Sigmoid colon (tissue), 7 donors: ENCODE measurements at places on chromosomes 4 and X. TPM values are rescaled to one million over a fixed set of nuclear protein-coding genes. Genes with fewer than 3 reads are reported as not detected.
A peak's percentile ranks its signal among the peaks of the same experiment; 100 is the strongest.

Gene EREG
- total RNA-seq = 5.8 TPM

Gene TBC1D25
- total RNA-seq = 10.4 TPM

Gene PDZD4
- 16.6 TPM for total RNA-seq

Gene RASGEF1B
- 5.0 TPM for total RNA-seq

Gene FGB
- not detected for total RNA-seq

Gene DCAF8L2
- total RNA-seq = not detected

Gene F11
- not detected for total RNA-seq

Gene TMEM185A
- total RNA-seq = 18.3 TPM

Gene AMTN
- not detected for total RNA-seq

DNA sequence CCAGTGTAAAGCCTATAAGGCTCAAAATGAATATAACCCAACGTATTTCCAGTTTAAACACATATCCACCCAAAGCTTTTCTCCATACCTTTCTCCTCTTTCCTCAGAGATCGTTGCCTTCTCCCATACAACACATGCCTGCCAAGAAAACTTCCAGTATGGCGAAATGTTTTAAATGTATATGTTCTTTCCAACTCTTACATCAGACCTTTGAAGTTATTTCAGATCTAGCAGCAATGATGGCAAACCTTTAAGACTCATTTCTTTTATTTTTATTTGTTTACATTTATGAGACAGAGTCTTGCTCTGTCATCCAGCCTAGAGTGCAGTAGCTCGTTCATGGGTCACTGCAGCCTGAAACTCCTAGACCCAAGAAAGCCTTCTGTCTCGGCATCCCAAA lies 265.4 kb downstream of the BMPR1B start:
- DNase-seq = no peak

DNA sequence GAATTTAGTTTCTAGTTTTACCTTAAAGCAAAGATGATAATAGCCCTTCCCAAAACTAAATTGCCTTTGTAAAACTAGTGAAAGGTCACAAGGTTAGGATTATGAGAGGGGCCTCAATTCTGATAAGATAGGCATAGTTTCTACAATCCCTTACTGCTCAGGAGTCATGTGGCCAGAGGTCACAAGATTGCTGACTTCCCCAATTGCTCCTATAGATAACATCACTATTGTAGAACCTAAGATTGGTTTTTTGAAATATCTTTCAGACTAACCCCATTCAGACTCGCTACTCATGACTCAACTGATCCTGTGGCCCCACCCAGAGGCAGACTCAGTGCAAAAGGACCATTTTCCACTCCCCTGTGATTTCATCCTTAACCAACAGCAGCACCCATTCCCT lies 70.3 kb downstream of the SCD5 start:
- DNase-seq = no peak

DNA sequence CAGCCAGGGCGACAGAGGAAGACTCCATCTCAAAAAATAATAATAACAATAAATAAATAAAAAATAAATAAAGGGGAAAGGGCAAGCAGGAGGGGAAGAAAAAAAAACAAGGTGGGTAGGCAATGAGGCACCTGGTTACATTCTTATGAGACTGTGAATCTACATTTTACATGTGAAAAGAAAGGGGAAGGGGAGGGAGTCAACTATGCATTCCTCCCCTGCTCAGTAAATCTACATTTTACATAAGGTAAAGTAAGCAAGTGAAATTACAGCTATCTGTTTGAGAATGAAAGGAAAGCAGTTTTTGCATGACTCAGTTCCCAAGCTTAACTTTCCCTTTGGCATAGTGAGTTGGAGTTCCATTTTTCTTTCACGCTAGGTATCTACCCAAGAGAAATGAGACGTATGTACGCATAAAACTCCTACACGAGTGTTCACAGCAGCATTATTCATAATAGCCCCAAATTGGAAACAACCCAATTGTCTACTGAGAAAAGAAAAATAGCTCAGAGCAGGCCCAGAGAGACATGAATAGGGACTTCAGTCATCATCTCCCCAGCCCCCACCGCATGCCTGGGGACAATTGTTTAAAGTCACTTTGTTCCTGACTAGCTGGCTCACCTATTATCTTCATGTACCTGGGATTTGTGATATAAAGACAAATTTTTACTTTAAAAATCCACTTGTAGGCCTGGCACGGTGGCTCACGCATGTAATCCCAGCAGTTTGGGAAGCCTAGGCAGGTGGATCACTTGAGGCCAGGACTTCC lies 52.4 kb downstream of the DDX3X start:
- no peak for DNase-seq

- no peak for DNase-seq
These were observed 30.0 kb downstream of the OTUD6A start for GRCh38 chrX:70092247-70092646.

DNA sequence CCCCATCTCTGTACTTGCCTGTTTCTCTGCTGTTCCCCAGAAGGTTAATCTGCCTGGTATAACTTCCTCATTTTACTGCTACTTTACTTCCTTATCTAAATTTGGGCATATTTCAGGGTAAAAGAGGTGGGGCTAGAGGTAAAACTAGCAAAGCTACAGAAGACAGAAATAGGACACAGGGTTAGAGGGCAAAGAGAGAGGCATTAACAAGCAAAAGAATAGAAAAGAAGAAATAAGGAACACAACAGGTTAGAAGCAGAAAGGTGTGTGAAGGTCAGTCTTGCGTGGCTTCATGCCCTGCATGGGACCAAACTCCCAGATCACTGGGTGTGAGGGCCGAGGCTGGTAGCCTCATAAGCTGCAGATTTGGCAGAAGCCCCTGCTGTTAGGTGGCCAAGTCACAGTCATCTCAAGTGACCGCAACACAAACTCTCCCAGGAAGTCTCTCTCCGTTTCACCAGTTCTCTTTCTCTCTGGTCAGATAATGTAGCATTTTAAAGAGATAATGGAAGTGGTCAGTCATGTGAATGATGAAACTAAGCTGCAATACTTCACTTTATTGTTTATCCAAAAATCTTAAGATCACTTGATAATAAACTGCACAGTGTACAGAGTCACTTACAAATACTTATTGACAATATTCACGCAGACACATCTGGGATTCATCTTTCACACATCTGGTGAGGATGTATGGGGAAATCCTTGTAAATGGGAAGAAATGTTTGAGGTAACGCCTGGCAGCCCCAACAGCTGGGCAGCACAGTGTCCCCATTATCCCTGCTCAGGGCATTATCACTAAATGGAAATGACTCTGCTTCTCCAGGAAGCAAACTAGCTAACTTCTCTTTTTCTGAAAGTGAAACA lies 16.4 kb downstream of the TMEM154 start:
- no peak for DNase-seq

DNA sequence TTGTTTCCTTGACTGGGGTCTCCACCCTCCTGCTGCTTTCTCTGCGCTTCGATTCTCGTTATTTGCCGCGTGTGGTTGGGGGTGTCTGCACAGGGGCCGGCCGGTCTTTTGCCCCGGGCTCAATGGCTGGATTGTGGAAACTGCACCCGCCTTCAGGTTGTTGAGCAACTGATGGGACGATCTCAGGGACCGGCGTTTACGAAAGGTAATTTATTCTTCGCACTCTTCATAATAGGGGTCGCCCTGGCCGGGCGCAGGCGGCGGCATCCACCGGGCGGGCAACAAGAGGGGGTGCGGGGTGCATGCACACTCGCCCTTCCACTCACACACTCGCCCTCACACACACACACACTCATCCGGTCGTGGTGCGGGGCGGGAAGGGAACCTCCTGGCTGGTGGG lies 1.4 kb downstream of the ADGRL3 start:
- DNase-seq = peak; percentile 59

GRCh38 chr4:118770741-118771187 lies 65.2 kb downstream of the SEC24D start:
- no peak for DNase-seq
